Activated naive CD4-positive, alpha-beta T cell treated with Interleukin-2 at 50 U/mL for 16 hours (primary cell): ENCODE measurements at places on chromosomes 11 and 22.

- DNase-seq: no peak
Observed at GRCh38 chr11:36487619-36488018, 22.5 kb downstream of the TRAF6 start.

GRCh38 chr22:26619510-26619909, 1.7 kb upstream of the CRYBB1 start:
- DNase-seq: no peak

GRCh38 chr22:20530368-20531153, 23.2 kb downstream of the MED15 start:
- no peak for DNase-seq

DNA sequence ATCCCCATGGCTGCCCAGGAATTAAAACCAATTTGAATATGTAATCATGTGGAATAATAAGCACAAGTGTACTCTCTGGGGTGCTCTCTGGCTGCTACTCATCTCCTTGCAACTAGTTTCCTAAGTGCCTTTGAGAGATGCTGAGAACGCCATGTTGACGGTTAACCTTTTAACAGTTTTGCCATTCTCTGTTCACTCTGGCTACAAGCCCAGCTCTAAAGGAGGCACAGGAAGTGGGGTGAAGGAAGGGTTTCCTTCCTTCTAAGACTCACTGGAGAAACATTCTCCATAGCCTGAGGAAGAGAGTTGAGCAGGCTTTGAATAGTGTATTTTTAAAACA, 122.0 kb upstream of the ZC3H12C start:
- DNase-seq: no peak

GRCh38 chr22:19463491-19464469, 15.2 kb downstream of the UFD1 start:
- DNase-seq: no peak

DNA sequence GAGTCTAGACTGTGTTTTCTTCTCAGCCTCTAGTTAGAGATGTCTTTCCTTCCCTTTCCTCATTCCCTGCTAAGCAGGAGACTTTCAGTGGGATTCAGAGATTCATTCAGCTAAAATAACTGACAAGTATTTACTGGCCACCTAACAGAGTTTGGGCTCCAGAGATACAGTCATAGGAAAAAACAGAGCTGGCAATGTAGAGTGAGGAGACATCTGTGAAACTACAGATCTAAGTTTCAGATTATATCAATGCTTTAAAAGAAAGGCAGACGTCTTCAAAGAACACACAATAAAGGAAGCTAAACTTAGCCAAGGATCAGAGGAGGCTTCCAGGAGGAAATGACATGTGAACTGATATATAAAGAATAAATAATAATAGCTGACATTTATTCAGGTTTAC, 355.6 kb upstream of the DDI1 start:
- DNase-seq: no peak

- DNase-seq: no peak
Observed at GRCh38 chr22:50672471-50673230, at the start of gene SHANK3. Gene SHANK3 (plus strand): TSS chr22:50672823.

GRCh38 chr11:112457532-112457931, 196.9 kb upstream of the PLET1 start:
- DNase-seq: no peak

DNA sequence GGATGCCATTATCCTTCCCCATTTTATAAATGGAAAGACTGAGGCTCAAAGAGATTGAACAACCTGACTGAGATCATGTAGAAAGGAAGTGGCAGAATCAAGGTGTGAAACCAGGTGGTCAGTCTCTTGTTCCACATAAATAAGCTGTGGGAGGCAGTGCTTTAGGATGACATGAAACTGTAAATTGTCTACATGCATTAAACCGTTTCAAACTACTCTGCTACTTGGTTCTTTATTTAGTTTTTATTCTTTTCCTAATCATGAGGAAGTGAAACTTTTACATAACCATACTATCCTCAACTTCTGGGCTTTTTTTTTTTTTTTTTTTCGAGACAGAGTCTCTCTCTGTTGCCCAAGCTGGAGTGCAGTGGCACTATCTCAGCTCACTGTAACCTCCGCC, 34.9 kb downstream of the CADM1 start:
- DNase-seq: no peak

- DNase-seq: no peak
Observed at GRCh38 chr11:116825854-116826750, 3.0 kb upstream of the APOA4 start.

GRCh38 chr22:33014621-33015020, 43.6 kb downstream of the SYN3 start:
- no peak for DNase-seq

DNA sequence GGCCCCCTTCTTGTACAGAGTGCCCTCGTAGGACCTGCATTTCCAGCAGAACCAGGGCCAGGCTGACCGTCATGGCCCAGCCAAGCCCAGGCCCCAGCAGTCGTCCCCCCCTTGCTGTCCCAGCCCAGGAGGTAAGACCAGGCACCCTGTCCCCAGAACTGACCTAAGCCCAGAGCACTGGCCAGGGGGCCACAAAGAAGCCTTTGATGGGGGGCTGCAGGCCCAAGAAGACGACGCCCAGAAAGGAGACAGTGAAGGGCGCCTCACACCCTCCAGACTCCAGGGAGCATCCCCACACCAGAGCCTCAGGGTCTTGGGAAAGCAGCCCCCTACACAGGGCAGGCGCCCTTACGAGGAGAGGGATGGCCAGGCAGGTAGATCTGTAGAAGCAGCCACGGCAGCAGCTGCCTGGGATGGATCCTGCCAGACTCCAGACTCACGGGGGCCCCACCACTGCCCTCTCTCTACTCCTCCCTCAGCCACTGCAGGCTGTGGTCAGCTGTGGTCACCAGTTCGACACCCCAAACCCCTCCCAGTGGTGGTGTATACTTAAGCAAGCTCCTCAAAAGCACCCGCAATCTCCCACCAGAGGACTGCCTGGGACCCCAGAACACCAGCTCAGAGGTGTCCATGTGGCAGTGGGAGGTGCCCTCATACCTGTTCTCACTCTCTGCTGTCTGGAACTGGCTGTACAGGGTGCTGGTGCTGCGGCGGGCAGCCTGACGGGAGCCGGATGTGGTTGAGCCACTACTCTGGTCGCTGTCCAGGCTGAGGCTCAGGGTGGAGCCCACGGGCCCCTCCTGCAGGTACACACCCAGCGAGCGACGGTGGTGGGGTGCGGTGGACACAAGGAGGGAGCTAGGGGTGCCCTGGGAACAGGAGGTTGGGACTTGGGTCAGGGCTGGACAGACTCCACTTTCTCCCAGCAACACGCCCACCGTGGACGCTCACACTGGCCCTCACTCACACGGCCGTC, 27.0 kb downstream of the SBF1 start:
- DNase-seq: no peak

DNA sequence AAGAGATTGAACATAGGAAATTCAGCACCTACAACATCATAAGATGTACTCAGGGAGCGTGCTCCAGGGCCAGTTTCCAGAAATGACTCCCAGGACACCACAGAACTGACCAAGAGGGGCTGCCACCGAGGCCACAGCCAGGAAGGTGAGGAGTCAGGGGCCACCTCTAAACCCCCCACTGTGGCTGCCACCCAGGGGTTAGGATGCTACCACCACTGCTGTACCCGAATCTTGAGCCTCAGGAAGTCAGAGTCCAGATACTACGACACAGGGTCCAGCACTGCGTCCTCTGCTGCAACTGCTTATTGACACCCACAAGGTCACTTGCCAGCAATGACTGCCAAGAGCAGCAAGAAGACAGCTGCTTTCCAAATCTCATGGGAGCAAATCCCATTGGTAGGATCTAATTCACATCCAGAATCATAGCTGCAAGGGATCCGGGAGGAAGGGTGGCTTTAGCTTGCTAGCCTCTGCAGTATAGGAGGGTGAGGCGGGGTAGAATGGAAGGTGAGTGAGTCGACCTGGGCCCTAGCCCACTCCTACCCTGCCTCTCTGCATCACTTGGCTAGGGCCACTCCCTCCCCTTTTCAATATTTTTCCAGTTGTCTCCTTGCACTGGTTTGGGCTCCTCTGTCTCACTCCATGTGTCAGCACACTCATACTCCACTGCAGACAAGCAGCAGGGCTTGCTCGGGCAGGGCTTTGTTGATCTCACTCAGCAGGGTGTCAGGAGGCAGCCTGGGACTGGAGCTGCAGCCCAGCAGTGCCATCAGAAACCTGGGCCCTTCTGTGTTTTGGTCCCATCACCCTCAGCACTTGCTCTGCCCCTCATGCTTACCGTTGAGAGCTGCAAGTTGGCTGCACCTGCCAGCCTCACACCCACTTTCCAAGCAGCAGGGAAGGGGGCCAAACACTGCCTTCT, 18.1 kb upstream of the CYTH4 start:
- no peak for DNase-seq

DNA sequence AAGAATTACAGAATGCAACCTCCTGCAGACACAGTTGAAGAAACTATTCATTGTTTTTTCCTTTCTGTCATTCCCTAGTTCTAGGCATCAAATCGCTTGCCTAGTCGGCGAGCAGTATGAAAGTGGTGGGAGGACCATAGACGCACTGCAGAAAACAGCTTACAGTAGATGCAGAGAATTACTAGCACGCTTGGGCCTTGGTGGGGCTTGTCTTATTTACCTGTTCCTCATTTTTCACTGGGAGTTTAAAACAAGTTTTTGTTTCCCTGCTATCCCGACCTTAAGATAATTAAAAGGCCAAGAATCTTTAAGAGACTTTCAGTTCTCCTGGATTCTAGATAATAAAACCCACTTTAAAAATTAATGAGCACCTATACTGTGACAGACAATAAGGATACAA, 713 bp upstream of the ARL14EP start:
- DNase-seq: no peak

DNA sequence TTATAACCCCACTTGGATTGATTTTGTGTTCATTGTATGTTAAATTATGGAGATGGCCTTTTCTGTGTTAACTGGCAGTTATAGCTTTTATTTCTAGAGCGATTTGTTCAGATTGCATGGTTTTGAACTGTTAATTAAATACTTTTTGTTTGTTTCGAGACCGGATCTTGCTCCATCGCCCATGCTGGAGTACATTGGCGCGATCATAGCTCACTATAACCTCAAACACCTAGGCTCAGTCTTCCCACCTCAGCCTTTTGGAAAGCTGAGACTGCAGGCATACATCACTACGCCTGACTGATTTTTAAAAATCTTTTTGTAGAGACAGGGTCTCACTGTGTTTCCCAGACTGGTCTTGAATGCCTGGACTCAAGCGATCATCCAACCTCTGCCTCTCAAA, 77.0 kb downstream of the FAM83F start:
- no peak for DNase-seq

DNA sequence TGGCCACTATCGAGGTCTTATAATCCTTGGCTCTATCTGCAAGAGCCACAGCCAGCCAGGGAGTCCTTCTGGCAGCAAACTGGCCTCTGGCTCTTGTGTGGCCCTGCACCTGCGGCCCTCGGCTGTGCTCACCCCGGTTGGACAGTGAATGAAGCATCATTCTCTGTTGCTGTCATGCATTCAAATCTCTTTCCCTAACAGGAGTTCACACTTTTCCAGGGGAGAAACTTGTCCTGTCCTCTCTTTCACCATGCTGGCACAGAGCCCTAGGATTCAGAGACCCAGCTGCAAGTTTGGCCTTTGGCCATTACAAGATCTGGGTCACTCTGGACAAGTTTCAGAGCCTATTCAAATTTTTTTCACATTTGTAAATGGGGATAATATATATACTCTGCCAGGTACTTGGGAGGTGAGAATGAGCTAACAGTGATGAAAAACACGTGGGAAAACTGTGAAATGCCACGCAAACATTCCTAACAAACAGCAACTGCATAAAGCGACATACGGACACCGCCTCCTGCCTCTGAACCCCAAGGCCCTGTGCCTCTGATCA, 34.2 kb downstream of the TMEM184B start:
- DNase-seq: no peak

- DNase-seq: no peak
Observed at GRCh38 chr11:20226933-20227332, 66.7 kb upstream of the DBX1 start.

GRCh38 chr11:36257351-36257750, 31.9 kb downstream of the COMMD9 start:
- no peak for DNase-seq

- no peak for DNase-seq
Observed at GRCh38 chr11:63764340-63764678, 4.3 kb downstream of the ZFTA start.
